ACHN (cell line): ENCODE measurements at places on chromosomes 16 and 17.
A peak's percentile ranks its signal among the peaks of the same experiment; 100 is the strongest.

- no peak for DNase-seq
These were observed 11.1 kb downstream of the PIMREG start for GRCh38 chr17:6455321-6455705.

DNA sequence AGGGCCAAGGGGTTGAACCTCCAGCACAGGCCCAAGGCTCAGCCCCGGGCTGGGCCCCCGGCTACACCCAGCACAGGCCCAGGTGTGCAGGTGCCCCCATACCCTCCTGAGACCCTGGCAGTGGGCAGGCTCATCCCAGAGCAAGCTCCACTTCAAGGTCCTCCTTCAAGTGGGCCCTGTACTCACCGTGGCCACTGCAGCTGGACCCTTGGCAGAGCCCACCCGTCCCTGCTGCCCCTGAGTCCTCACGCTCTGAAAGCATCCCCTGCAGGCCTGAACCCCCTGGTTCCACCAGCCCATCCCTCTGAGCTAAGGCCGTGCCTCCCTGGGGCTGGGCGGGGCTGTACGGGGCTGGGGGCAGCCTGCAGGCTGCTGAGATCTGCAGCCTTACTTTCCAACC is 11.2 kb upstream of the CACNA1H start:
- no peak for DNase-seq

DNA sequence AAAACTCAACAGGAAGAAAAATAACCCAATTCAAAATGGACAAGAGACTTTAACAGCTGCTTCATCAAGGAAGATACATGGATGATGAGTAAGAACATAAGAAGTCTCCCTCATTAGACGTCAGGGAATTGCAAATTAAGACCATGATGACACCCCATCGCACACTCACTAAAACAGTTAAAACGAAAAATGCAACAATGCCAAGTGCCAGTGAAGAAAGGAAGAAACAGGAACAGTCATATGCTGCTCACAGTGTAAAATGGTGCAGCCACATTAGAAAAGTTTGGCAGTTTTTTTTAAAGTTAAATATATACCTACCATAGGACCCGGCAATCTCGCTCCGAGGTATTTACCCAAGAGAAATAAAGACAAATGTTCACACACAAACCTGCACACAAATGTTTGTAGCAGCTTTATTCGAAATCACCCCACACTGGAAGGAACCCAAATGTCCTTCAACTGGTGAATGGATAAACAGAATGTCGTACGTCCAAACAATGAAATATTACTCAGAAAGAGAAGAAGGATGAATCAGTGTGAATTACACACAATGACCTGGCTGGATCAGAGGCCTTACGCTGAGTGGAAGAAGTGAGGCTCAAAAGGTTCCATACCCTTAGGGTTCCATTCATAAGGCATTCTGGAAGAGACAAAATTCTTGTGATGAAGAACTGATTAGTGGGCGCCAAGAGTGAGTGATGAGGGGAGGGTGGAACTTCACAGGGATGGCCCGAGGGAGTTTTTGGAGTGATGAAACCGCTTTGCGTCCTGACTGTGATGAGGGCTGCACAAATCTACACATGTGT is 110.3 kb downstream of the C16orf95 start:
- peak; percentile 39 for DNase-seq

DNA sequence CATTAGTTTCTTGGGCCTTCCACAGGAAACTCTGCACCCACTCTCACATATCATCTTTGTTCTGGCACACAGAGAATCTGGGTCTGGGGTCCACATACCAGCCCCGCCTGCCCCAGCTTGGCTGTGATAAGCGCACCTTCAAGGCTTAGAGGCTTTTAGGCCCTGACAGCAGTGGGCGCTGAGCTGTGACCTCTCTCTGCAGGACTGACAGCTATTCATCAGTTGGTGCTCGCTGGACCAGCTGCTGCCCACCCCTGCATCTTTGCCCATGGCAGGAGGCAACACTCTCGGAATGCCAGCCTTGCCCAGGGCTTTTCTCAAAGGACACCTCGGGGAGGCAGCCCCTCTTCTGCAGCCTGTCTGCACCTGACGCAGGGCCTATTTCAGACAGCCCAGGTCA is 62.9 kb downstream of the SDK2 start:
- DNase-seq: no peak

DNA sequence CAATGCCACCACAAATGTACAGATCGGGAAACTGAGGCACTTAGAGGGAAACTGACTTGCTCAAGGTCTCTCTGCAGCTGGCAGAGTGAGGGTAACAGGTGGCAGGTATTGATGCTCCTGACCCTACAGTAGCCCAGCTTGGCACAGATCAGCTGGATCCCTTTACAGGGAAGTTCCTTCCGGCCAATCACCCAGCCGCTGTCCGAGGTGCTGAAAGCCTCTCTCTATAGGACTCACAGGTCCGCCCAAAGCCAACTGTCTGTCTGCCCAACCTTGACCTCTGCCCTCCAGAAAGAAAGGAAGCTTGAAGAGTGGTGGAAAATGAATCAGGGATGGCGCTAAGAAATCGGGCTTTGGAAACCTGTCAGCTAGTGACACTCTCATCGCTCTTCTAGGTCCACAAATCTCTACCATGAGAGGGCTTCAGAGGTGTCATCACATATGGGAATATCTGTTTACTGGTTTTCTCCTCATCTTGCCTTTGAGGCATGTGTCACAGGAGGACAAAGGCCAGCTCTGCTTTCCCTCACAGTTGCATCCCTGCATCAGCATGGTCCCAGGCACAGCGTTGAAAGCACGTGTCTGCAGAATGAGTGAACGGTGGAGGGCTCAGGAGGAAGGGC is 246.2 kb downstream of the KATNIP start:
- peak; percentile 72 for DNase-seq

- DNase-seq: no peak
These were observed 9.9 kb downstream of the TNS4 start for GRCh38 chr17:40491486-40491885.

GRCh38 chr16:81570151-81570846 is 125.7 kb downstream of the CMIP start:
- DNase-seq: no peak

- no peak for DNase-seq
These were observed 248.2 kb downstream of the NTN1 start for GRCh38 chr17:9269350-9270035.

GRCh38 chr16:67548265-67549126 is 13.8 kb upstream of the CTCF start:
- no peak for DNase-seq

DNA sequence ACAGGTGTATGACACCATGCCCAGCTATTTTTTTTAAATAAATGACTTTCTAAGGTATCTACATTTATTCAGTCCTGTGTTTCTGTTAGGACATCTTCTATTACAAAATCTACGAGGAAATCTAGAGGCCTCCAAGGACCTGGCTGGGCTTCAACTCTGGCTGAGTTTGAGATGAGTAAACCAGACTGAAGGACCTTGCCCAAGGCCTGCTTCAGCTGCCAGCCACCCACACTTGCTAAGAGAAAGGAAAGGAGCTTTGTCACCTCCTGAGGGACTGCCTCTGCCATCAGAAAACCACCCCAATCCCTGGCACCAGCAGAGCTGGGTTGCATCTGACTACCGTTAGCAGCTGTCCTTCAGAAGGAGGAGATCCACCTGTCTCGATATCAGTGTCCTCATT is 1.3 kb upstream of the MYO1D start:
- DNase-seq: no peak

GRCh38 chr17:50190603-50191358 is 10.7 kb downstream of the COL1A1 start:
- DNase-seq: no peak

- DNase-seq: no peak
These were observed 489.9 kb upstream of the CDH5 start for GRCh38 chr16:65876624-65877023.

DNA sequence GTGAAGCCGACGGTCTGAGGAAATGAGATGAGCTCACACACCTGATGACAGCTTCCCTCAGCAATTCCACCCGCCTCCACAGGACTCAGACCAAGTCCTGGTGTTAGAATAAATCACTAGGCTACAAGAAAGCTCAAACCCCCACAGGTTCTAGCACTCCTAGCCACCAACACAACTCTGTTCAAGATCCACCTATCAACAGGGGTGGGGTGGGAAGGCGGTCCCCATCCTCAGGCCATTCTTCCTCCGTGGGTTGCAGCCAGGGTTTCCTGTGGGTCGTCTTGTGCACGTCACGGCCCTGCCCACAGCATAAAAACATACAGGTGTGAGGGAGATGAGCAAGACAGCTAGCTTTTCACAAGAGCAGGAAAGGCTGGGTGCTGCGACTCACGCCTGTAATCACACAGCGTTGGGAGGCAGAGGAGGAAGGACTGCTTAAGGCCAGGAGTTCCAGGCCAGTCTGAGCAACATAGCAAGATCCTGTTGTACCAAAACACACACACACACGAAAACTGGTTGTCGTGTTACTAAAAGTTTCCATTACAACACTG is 81.1 kb downstream of the ANKRD11 start:
- no peak for DNase-seq

DNA sequence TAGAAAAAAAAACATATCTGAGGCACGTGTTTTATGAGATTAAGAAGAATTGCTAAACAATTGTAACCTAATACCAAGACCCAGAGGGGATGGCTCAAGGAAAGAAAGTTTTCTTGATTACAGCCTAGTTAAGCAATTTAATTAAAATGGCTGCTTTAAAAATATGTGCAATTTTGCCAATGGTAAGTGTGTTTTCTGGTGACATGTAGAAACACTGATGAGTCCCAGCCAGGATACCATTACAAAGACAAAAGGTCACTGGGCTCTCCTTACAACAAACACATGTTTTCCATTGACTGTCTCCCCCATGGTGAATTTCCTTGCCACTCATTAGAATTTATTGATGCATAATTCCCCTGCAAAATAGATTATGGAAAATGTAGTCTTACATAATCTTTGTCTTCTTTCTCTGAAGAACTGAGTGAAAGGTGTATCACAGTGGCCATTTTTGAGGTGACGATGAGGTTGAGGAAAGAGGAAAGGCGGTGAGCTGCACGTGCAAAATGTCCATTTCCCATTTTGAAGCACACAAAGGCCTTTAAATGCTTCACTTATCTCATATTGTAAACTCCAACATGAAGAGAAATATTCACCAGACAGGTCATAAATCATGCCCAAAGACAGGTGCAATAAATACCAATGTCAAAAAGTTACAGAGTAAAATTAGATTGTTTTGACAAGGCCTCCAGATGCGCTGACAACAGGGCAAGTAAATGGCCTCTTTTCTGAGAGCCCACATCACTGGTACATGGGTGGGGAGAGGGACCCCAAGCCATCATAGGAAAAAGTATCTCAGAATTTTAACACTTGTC is 696.9 kb downstream of the KCNJ2 start:
- no peak for DNase-seq

DNA sequence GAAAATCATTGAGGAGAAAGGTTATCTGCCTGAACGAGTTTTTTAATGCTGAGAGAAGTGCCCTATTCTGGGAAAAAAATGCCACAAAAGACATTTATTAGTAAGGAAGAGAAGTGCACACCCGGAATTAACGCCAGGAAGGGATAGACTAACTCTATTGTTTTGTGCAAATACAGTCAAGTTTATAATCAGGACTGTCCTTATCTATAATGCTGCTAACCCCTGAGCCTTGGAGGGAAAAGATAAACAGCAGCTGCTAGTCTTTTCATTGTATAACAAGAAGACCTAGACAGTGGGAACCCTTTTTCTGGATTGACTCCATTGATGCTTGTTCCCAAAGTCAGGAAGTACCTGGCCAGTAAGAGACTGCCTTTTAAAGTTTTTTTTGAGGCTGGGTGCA is 26.5 kb downstream of the BCAS3 start:
- DNase-seq: no peak

DNA sequence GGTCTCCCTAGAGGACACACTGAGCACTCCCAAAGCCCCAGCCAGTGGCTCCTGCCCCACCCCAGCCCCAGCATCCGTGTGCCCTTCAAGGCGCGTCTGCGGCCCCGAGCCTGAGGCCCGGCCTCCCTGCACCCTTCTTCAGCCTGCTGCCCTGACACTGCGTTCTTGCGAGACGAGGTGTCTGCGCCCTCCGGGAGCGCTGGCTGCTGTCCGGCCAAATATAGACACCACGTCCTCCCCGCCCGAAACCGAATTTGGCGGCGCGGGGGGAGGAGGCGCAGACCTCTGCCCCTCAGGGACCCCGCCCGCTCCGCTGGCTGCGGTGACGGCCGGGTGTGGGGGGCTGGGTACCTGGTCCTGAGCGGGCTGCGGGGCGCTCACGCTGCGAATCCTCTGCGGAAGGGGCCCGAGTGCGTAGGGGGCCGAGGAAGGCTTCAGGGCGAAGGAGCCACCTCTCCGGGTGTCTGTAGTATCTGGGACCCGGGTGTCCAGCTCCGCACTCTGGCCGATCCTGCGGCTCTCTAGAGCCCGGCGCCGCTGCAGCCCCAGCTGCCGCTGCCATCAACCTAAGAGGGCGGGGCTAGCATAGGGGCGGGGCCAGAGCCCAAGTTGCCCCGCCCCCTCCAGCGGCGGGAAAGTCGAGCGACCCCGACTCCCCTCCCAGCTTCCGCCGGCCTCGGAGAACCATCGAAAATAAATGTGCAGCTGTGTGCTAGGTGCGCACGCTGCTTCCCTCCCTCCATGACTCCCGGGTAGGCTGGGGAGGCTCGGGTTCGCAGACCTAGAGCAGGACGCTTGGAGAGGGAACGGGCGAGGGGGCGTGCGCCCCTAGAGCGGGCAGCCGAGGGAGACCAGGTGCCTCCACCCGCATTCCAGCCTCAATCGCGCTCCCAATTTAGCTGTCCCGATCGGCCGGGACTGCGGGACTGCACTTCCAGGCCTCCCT is at the start of gene CORO6:
Gene CORO6, minus strand, starts transcription at position 576 of the 946 bp plus-strand sequence. CDS start 1,491 bp downstream, outside the sequence.
- DNase-seq: peak; percentile 71

DNA sequence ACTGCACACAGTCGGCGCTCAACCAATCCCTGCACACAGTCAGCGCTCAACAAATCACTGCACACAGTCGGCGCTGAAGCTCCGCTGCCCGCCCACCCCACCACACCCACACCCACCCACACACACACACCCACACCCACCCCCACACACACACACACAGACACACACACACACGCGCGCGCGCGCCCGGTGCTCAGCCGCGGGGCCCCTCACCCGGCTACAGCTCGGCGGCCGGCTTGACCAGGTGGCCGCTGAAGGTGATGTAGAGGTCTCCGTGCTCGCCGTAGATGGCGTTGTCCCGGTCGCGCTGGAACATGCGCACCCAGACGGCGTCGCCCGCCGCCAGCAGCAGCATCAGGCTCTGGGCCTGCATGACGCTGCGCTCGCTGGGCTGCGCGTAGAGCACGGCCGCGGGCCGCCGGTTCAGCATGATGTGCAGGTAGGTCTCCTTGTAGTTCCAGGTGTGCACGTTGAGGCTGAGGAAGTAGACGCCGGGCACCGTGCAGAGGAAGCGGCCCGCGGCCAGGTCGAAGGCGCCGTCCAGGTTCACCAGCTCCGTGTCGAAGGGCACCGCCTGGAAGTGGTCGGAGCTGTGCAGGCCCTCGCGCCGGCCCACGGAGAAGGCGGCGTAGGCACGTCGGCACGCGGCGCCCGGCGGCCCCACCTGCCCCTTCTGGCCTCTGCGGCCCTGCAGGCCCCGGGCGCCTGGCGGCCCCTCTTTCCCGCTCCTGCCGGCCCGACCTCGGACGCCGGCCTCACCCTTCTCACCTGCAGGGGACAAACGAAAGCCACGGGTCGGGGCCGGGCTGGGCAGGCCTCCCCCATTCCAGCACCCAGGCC is 2.5 kb downstream of the C1QTNF8 start:
- DNase-seq: no peak

GRCh38 chr17:40803617-40804082 is 3.9 kb upstream of the KRT28 start:
- DNase-seq: peak; percentile 80
